ENCODE measurements at places on chromosomes 6 and 20.
A peak's percentile ranks its signal among the peaks of the same experiment; 100 is the strongest.

GRCh38 chr6:31400467-31401289 lies 2.7 kb upstream of the MICA start:
- DNase-seq = peak; percentile 73

DNA sequence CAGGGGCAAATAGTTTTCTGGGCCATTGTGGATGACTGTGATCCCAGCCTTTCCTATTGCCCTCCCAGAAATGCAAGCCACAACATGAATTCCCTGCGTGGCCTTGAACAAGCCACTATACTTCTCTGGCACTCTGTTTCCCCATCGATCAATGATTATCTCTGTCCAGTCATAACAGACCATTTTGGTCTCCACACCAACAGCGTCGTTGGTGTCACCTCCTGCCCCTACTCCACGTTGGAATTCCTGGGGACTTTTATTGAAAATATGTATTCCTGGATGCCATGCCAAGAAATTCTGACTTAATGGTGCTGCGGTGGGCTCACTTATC lies 50.3 kb downstream of the EDN1 start:
- DNase-seq = no peak

- DNase-seq = no peak
Measured at GRCh38 chr6:164142322-164142721, 727.8 kb downstream of the QKI start.

- no peak for DNase-seq
Measured at GRCh38 chr6:98560418-98560817, 274.0 kb upstream of the POU3F2 start.

- DNase-seq = peak; percentile 46
Measured at GRCh38 chr20:36384022-36384619, 78.0 kb downstream of the DLGAP4 start.

DNA sequence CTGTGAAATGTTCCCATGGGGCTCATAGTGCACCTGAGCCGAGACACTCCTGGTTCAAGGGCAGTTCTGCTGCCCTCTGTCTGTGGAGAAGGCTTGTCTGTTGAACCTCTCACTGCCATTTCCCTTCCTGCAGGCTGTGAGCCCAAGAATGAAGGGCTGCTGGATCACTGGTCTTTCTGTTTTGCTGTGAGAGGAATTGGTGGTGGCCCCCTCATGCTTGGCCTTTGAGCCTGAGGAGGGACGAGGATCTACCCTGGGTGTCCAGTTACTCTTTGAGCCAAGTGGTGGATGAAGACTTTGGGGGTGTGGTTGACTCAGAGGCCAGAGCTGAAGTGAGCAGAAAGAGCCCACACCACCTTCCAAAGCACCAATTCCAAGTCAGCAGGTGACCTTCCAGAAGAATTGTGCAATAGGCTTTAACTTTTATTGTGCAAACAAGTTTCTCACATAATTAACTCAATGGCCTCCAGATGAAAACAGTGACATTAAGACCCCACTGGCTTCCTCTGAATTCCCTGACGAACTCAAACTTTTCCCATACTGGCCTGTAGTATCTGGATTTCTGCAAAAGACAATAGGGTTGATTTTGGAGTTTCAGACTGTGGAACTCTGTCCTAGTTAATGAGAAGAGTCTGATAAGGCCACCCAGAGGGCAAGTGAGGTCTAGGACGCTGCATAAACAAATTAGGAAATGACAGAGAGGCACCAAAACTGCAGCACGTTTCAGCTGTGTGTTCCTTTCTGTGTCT lies 101.5 kb downstream of the PHACTR3 start:
- DNase-seq = no peak

DNA sequence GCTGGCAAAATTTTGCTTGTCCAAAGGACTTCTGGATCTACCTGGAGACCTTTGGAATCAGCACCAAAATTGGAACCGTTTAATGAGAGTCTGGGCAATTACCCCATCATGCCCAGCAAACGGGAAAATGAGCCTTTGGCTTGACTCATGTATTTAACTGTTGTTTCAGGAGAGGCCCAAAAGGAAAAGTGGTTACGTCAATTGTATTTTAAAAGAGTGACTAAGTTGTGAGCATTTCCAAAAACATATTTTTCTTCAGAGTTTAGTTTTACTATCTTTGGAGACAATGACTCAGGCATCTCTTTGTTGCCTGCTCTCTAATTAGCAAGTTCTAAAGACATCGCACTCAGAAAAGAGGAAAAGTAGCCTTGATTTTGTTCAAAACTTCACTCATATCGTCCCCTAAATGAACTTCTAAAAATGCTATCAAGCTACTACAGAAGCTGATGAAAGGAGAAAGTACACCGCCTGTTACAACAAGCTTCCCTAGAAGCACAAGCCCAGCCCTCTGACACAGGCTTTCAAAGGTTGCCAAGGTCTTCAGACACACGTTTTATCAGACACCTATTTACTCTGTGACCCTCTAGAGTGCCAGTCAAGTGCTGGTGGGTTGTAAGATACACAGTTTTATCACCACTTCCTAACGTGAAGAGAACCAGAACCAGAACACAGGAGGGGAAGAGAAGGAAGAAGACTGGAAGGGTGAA lies 146.2 kb downstream of the TBX18 start:
- peak; percentile 88 for DNase-seq

DNA sequence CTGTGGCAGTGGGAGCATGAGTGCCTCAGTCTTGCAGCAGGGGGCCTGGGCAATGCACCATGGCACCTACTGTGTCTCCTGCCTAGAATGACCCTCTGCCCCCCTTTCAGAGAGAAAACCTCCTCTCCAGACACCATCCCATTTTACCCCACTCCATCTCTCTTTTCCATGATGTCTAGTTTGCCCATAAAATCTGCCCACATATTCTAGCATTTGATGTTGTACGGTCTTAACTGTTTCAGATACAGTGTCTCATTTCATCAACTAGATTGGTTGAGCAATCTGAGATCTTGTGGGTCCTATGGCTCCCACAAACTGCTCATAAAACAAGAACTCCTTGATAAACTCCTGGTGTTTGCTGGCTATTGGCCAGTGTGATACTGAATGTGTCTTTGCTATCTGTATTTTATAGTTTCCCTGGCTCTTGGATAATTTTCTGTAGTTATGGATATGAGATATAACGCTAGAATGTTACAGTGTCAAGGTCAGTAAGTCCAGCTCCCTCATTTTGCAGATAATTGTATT lies 8.1 kb downstream of the PNPLA1 start:
- DNase-seq = no peak

DNA sequence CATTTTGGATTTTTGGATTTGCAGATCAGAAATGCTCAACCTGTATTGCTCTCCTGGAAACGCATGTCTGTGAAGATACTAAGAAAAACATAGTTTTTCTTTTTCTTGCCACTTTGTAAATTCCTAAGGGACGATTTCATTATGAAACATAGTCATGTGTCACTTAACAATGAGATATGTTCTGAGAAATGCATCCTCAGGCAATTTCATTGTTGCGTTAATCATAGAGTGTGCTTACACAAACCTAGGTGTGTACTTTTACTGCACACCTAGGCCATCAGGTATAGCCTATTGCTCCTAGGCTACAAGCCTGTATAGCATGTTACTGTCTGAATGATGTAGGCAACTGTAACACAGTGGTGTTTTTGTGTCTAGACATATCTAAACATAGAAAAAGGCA lies 13.4 kb upstream of the THEMIS start:
- peak; percentile 33 for DNase-seq

DNA sequence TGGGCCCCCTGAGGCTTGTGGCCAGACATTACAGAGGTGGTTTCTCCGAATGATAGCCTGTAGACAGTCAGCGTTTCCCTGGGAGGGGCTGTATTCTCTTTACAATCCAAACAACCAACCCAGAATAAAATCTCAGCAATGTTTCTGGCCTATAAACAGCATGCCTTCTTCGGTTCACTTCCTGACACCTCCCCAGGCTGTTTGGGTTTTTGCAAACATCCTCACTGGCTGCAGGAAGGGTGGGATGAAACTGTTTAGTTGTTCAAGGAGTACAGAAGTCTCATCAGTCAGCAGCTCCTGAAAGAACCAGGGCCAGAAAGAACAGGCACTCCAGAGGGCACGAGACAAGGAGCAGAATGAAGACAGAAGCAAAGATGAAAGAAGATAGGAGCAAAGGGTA lies 350.0 kb downstream of the QKI start:
- peak; percentile 80 for DNase-seq

DNA sequence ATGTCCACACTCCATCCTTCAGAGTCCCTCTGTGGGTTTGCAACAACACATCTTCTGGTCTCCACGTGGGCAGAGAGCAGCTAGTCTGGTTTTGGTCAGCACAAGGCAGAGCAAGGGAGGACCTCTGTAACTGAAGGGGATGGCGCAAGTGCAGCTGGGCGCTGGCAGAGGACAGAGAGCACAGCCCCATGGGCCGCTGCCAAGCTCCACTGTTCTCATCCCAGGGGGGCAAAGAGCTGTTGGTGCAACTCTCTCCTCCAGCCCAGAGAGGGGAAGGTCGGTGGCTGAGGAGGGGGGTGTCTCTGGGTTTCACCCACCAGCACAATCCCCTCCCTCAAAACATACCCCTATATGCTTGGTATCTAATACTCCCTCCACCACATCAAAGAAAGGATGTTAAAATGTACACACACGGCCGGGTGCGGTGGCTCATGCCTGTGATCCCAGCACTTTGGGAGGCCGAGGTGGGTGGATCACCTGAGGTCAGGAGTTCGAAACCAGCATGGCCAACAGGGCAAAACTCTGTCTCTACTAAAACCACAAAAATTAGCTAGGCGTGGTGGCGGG lies 9.1 kb downstream of the ATP9A start:
- no peak for DNase-seq

DNA sequence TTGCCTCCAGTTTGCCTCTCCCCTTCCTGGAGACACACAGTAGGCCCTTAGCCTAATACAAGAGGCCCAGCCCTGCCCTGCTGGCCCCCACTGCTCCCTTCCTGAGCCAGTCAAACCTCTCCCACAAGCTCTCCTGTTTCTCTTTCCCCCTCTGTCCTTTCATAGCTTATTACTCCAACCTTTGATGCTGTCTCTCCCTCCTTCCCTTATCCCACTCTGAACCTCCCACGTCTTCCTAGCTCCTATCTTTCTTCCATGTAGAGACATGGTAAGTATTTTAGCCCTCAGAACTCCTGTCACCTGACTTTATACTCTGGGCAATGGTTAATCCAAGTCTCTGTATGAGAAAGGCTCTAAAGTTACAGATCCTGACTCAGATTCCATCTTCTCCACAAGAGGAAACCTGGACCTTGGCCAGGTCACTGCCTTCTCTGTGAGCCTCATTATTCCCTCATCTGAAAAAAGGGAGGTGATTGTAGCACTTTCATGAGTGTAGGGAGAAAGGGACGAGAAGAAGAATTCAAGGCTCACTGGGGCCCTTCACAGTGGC lies 6.7 kb downstream of the TGIF2 start:
- no peak for DNase-seq

- peak; percentile 53 for DNase-seq
Measured at GRCh38 chr20:17681726-17682102, 328 bp downstream of the RRBP1 start.

GRCh38 chr6:30684386-30685156 lies 1.9 kb downstream of the PPP1R18 start:
- DNase-seq = peak; percentile 41

DNA sequence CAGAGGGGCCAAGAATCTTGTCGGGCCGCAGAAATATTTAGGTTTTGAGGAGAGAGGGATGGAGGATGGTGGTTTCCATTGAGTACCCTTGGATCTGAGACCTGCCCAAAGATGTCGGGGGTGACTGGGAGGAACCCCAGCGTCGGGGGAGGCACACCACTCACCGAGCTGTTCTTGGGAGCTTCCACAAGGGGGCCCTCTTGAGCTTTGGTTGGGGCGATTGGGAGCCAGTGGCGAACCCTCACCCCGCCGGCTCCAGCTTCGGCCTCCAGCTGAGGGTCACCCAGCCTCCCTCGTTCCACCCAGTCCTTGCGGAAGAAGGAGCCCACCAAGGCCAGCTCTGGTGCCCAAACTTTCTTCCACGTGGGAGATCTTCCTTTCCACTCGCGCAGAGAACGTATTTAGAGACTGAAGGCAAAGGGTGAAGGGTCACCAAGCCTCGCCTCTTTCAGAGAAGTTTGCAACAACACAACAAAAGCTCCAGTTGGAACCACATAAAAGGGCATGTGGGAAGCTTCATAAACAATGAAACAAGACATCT lies 33.6 kb downstream of the APCDD1L start:
- peak; percentile 69 for DNase-seq

- DNase-seq = peak; percentile 47
Measured at GRCh38 chr6:53410508-53411258, 61.9 kb upstream of the ELOVL5 start.

DNA sequence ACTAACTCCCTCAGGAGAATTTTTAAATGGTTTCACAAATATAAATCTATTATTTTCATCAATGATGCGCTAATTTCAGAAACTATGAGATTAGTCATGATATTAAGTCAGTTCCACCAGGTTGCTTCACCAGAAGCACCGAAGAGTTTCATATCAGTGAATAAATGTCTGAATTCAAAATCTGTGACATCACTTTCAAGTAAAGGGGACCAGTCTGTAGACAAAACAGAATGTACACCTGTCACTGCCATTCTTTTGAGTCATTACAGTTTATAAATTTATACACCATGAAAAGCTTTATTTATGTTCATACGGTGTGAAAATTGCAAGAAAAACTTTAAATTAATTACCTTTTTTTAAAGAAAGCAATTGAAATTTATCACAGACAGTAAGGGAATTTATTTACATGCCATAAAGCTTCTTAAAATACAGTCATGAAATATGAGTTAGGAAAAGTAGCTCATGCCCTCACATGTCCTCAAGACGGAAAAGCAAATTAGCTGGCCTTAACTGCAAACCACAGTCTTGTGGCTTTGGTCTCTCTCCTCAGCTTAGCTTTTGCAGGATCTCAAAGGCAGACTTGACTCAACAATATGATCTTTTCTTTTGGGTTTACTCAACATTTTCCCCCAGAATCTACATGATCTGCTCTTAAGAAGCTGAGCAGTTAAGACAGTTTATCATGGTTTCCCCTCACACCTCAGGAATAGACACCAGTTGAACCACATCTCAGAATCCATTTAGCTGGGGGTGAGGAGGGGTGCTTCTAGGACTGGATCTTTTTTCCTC lies 177.7 kb upstream of the MCHR2 start:
- DNase-seq = peak; percentile 56

DNA sequence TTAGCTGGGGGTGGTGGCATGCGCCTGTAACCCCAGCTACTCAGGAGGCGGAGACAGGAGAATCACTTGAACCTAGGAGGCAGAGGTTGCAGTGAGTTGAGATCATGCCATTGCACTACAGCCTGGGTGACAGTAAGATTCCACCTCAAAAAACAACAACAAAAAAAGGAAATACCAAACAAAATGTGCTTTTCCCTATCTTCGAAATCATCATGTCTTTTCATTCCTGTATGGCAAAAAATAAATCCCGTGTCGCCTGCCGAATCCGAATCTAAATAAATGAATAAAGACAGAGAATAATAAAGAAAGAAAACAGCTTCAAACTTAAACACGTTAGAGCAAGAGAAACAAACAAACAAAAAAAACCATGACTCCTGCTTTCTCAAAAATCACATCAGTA lies 11.8 kb downstream of the B4GALT5 start:
- no peak for DNase-seq

Data from adipocyte (in vitro differentiated cells).